Tibial nerve (tissue), 4 donors: ENCODE measurements at places on chromosomes 2 and 18.

GRCh38 chr18:47284721-47285395 lies 33.4 kb upstream of the SKOR2 start:
- DNase-seq = no peak

DNA sequence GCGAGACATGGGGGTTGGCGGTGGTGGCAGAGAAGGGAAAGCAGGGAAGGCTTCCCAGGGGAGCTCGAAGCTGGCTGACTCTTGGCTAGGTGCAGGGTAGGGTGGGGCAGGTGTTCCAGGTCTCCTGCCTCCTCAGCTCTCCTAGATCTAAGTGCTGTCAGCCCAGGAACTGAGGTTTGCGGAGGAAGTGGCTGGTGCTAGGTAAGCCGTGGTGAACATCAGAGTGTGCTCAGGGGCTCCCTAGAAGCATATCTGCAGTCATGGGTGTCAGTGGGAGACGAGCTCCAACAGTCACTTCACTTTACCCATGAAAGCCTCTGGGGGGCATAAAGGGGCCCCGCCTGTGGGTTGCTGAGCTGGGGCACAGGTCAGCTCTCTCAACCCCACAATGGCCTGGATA lies 34.1 kb downstream of the ARHGEF4 start:
- no peak for DNase-seq

DNA sequence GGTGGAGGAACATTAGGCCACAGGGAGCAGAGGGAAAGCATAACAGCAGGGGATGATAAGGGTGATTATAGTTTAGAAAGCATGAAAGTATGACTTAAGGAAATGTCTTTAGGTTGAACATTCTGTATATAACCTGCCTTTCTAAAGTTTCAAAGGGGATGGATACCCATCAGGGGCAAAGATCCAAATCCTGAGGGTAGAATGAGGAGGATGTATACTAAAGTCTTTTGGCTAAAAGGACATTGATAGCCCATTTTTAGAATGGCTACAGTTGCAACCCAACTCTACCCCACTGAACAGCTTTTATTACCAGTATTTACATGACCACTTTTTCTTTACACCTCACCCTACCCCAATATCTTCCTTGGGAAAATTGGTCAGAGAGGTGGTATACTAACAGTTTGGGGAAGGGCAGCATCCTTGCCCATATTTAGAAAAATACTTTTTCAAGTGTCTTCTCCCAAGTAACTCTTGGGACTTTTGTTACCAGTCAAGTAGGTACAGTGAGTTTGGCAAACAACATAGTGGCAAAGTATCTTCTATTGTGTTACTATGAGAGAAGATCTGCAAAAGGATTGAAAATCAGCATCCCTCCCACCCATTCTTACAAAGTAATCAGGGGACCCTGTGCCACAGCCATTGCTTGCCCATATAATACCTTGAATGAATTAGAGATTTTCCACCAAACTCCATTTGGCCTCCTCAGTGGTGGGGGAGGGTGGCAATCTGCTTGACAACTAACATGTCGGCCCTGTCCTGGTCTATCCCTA lies 8.3 kb downstream of the MAT2A start:
- DNase-seq = no peak

DNA sequence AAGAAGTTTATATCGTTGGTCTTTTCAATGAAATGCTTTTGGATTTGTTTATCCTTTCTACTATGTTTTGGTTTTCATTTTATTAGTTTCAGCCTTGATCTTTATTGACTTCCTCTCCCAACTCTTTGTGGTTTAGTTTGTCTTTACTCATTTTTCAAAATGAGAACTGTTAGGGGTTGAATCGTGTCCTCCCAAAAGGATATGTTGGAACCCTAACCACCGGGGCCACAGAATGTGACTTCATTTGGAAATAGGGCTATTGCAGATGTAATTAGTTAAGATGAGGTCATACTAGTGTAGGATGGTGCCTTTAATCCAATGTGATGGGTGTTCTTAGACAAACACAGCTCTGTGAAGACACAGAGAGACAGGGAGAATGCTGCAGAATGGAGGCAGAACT lies 60.4 kb upstream of the IL1R2 start:
- no peak for DNase-seq

DNA sequence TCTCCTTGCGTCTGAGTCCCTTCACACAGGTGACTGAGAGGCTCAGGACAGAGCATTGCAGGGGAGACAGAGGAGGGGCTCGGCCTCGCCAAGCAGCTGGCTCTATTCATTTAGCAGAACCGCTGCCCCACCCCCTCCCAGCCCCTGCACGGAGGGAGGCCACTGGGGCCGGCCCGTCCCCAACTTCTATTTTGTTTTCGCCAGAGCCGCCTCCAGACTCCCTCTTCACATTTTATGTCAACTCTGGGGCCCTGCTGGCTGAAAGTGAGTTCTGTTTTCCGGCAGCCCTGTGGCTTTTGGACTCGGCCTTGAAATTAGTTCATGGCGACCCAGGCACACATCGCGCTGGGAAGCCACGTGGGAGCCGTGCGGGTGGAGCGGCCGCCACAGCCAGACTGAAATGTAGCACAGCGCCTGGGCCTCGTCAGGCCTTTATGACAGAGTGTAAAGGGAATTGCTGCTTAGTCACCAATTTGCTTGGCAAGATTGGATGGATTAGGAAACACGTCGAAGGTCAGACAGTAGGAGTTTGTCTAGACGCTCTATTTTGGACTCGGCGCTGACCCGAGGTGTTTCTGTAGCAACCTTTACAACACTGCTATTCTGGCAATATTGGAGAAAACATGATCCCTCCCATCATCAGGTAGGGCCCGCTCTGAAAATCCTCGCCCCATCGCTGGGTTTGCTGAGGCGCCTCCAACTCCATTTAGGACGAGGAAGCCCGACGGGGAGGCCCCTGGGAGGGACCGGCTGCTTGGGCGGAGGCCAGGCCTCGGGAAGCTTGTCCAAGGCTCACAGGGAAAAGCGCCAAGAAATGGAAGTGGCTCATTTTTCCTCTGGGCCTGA lies 90.7 kb upstream of the CTDP1 start:
- peak; percentile 79 for DNase-seq

GRCh38 chr2:55876429-55877086 lies 47.0 kb downstream of the EFEMP1 start:
- no peak for DNase-seq

DNA sequence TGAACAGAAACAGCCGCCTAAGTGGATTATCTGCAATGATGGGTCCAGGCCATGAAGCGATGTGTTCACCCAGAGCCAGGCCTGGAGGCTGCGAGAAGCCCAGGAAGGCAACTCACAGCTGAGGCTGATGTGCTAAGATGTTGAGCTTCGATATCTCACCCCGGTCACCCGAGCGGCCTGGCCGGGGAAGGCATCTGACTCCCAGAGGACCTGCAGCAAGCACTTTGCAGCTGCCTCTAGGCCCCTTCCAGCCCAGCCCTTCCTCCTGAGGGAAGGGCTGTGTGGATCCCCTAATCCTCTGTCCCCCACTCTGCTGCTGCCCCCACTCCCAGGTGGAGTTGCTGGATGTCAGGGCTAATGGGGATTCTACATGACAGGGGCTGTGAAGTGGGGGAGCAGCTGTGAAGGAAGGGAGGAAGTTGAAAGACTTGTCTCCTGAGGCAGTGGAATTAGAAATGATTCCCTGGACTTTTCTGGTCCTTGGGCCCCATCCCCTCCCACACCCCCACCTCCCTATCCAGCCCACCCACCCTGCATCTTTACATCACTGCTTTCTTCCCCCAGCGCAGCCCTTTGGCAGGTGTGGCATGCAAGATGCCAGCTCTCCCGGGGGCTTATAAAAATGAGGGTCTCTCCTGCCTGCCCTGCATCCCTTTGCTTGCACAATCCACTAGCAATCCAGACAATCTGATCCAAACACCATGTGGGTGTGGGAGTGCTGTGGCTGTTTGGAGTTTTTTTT lies 4.3 kb downstream of the ATP6V1B1 start:
- DNase-seq = no peak

- no peak for DNase-seq
Measured at GRCh38 chr2:28952836-28953211, 28.3 kb upstream of the TOGARAM2 start.

- DNase-seq = no peak
Measured at GRCh38 chr2:74290066-74290465, 53.1 kb downstream of the SLC4A5 start.

DNA sequence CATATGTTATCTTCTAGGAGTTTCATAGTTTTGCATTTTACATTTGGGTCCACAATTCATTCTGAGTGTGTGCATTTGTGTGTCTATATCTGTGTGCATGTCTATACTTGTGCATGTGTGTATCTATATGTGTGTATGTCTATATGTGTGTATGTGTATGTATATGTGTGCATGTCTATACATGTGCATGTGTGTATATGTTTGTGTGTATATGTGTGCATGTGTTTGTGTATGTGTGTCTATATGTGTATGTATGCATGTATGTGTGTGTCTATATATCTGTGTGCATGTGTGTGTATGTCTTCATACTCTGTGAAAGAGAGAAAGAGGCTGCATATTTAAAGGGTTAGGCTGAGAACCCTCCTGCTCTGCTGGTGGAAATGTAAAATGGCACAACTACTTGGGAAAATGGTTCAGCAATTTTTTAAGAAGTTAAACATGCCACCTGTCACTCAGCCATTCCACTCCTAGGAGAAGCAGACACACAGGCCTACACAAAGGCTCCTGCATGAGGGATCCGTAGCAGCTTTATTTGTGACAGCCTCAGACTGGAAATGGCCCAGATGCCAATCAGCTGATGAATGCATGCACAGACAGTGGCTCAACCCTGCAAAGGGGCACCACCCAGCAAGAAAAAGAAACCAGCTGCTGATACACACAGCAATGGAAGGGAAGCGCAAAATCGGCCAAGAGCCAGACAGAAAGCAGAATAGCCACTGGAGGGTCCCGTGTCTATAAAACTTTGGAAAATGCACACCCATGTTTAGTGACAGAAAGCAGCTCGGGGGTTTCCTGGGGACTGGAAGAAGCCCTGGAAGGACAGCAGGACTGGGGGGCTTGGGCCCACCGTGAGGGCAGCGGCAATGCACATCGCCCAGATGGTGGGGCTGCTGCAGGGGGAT lies 146.8 kb downstream of the SEPTIN10 start:
- DNase-seq = no peak

GRCh38 chr2:55133467-55134315 lies 83.4 kb upstream of the RTN4 start:
- peak; percentile 56 for DNase-seq

DNA sequence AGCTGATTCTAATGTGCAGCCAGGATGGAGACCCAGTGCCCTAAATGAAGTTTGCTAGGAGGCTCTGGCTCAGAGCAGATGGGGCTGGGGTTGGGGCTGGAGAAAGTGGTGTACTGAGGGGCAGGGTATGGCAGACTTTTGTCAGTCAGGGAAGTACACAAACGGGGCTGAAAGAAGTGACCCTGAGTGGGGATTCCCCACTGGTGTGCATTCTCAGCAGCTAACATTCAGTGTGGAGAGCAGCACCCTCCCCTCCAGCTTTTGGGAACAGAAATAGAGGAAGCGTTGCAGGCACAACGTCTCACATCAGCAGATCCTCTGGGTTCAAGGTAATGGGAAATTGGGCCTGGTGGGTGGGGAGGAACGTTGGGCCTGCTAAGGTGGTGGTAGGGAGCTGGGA lies 89.1 kb upstream of the GCFC2 start:
- no peak for DNase-seq
